ENCODE measurements at places on chromosomes 5 and 9.

DNA sequence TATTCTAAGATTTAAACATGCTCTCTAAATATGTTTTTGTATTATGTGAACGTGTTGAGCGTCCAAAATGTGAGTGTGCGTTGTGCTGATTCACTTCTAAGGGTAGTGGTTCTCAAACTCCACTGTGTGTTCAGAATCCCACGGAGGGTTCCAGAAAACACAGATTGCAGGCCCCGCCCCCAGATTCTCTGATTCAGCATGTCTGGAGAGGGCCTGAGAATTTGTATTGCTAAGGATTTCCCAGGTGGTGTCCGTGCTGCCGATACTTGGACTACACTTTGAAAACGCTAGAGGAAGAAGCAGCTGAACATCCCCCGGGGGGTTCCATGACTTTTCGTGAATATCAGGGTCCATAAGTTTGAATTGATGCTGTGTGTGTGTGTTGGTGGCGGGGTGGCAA lies 1043.2 kb upstream of the WWC1 start:
- H3K27me3 ChIP-seq: no peaks in the 10 kb centered on the region
- no peak overlapping the region for H3K27ac ChIP-seq
- no peaks in the 10 kb centered on the region for H3K4me1 ChIP-seq
- no peak for DNase-seq
- no peaks in the 10 kb centered on the region for H3K36me3 ChIP-seq

DNA sequence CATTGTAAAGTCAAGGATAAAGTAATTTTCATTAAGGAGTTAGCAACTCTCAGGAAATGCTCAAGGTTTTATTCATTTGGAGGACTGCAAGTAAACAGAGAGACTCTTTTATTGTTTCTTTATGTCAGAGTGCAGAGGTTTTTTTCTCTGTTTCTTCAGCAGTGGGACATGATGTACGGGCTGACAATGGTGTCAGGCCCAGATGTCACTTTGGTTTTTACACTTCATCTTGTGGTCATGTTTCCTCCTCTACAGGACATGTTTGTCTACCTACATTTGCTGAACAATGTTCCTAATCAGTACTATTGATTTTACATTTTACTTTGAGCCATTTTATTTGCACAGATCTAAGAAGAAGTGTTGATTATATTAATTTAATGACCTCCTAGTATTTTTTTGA lies 72.8 kb upstream of the PARP8 start:
- peaks cover 13% of the 10 kb centered on the region for H3K4me1 ChIP-seq
- H3K27me3 ChIP-seq: no peaks in the 10 kb centered on the region

GRCh38 chr5:9441610-9442009 lies 104.3 kb downstream of the SEMA5A start:
- no peaks in the 10 kb centered on the region for H3K4me1 ChIP-seq
- no peak overlapping the region for H3K4me3 ChIP-seq
- H3K27me3 ChIP-seq: no peaks in the 10 kb centered on the region
- H3K27ac ChIP-seq: no peak overlapping the region
- DNase-seq: no peak

DNA sequence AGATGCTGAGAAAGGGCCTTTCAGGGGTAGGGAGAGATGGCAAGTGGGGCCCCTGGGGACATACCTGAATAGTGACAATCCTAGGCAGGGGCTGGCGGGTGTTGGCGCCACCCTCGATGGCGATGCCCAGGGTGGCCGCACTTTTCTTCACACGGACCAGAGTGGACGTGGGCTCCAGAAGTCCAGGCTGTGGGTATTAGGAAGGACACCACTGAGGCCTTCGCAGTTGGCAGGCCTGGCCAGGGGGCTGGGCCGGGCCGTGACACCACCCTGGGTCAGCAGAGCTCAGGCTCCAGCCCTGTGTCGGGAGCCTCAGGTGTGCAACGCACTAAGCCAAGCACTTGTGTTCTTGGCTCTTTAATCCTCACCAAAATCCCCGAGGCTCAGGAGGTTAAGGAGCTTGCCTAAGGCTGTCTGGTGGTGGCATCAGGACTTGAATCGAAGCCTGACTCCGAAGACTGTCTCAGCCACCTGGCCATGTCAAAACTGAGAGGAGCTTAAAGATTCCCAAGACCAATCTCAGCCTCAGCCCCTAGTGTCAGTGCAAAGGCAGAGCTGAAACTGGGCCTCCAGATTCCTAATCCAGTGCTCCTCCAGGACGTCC lies 15.5 kb upstream of the AKNA start:
- H3K27me3 ChIP-seq: no peaks in the 10 kb centered on the region
- peaks cover 7% of the 10 kb centered on the region for H3K4me1 ChIP-seq
- no peak for DNase-seq
- peaks cover 11% of the 10 kb centered on the region for H3K36me3 ChIP-seq
- H3K4me3 ChIP-seq: no peak overlapping the region
- no peak overlapping the region for H3K27ac ChIP-seq

GRCh38 chr9:19223724-19224123 lies 6.8 kb upstream of the DENND4C start:
- no peaks in the 10 kb centered on the region for H3K4me1 ChIP-seq
- no peak for DNase-seq
- H3K27ac ChIP-seq: no peak overlapping the region
- no peaks in the 10 kb centered on the region for H3K36me3 ChIP-seq
- H3K4me3 ChIP-seq: no peak overlapping the region

DNA sequence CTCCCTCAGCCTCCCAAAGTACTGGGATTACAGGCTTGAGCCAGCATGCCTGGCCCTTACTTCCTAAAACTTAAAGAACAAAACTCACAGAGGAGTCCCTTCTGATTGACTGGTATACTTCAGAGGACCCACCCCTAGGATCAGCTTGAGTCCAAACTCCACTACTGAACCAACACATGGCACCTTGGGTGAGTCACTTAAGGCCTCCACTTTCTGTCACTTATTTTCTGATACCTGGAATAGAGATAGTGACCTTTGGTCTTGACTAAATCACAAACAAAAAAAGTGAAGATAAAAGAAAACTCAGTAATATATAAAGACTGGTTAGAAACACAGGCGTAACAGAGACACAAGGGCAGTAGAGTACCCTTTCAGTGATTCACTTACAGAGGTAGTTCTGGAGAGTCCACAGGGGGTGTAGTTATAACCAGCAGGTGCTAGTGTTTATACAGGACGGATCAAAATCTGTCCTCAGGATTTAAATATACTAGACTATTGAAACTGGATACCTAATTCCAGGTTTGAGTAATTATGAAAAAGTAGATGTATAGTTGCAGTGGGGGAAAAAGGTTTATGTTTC lies 274.3 kb upstream of the ANKRD55 start:
- no peak overlapping the region for H3K4me3 ChIP-seq
- DNase-seq: no peak
- no peaks in the 10 kb centered on the region for H3K36me3 ChIP-seq

GRCh38 chr5:76016258-76016657 lies 66.9 kb upstream of the SV2C start:
- H3K4me3 ChIP-seq: no peak overlapping the region
- H3K27me3 ChIP-seq: peaks cover 6% of the 10 kb centered on the region
- H3K36me3 ChIP-seq: no peaks in the 10 kb centered on the region
- no peak overlapping the region for H3K27ac ChIP-seq
- no peak for DNase-seq
- H3K4me1 ChIP-seq: no peaks in the 10 kb centered on the region

GRCh38 chr5:164832516-164832915 lies 1327.1 kb downstream of the MAT2B start:
- H3K4me3 ChIP-seq: no peak overlapping the region
- no peaks in the 10 kb centered on the region for H3K36me3 ChIP-seq
- no peaks in the 10 kb centered on the region for H3K4me1 ChIP-seq
- no peak for DNase-seq
- H3K27ac ChIP-seq: no peak overlapping the region
- no peaks in the 10 kb centered on the region for H3K27me3 ChIP-seq

GRCh38 chr5:109917154-109917546 lies 227.4 kb downstream of the MAN2A1 start:
- H3K27me3 ChIP-seq: no peaks in the 10 kb centered on the region
- DNase-seq: no peak
- H3K4me3 ChIP-seq: no peak overlapping the region

Data from stimulated activated naive B cell treated with anti-CD40 and anti-IgM and Interleukin-4, amounts not matched to agents 10 μg/mL and 1 μg/mL and 100 μg/mL, for 72 hours (primary cell).